ENCODE measurements at places on chromosomes 6 and 20.

- no peak for DNase-seq
Observed at GRCh38 chr6:118553132-118553531, 5.0 kb downstream of the PLN start.

DNA sequence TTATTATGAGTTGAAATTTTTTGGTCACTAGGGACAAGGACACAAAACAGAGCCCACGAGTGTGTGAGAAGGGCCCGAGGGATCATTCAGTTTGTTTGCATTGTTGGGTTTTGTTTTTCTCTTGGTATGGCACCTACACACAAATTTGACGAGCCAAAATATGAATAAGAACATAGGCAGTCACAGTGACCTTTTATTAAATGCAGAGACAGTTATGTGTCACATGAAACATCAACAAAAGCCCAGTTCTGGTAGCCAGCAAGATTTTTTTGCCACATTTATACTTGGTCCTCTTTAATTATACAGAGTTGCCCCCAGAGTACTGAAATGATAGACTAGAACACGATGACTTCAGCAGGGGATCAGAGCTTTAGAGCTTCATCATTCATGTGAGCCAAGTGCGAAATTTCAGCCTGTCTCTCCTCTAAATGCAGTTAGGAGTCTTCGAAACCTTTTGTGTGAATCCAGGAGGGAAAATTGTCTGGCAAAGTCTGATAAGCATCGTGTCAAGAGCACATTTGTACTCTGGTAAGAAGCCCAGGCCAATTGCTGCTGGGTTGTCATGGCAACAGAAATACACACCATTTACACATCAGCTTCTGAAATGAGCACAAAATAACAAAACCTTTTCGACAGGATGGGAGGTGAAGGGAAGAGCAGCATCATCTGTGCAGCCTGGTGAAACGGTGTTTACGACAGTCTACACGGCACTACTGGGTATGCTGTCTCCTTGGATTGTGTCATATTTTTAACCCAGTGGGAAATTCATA, 79.2 kb upstream of the RIPOR2 start:
- peak; percentile 87 for DNase-seq

DNA sequence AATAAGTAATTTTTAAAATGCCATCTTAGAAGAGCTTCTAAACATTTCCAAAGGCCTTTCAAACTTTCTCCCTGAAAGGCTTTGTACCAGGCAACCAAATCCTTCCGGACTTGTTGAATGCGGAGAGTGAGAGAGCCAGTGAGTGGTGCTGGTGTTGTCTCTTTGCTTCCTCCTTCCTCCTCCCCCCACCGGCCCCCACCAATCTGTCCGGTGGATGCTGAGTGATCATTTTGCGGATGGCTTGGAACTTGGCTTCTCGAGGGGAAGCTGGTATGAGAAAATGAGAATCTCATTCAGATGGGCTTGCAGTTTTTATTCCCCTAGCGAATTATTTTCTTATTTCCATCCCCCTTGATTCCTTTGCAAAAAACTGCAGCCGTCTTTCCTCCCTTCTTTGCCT, 97.3 kb downstream of the ANKRD60 start:
- DNase-seq: peak; percentile 69

- peak; percentile 66 for DNase-seq
Observed at GRCh38 chr20:49685809-49686208, 27.9 kb downstream of the B4GALT5 start.

- peak; percentile 24 for DNase-seq
Observed at GRCh38 chr6:35248300-35248699, 11.2 kb upstream of the ZNF76 start.

DNA sequence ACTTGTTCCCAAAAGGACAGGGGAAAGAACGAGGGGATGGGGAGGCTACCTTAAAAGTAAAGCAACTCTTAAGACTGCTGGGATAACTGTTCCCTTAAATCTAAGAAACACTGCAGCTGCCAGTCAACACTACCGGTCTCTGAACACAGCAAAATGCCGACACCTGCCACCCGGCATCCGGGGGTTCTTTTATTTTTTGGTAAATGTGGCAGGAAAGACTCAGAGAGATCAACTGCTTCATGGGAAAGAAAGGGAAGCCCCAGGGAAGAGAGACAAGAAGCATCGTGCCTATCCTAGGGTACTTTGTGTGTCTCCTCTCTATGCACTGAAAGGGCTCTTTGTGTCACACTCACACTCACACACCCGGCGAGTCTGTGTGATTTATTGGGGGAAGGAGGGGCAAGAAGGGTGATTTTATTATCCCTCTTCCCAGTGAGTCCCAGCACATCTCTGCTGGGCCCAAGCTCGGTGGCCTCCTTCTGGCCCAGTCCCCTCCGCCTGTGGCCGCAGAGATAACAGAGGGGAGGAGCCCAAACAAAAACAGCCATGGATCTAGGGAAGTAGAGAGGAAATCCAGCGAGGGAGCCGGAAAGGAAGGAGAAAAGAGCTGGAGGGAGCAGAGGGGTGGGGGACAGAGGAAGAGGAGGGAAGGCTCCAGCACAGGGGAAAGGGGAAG, 1.4 kb downstream of the FYN start:
- DNase-seq: peak; percentile 24

DNA sequence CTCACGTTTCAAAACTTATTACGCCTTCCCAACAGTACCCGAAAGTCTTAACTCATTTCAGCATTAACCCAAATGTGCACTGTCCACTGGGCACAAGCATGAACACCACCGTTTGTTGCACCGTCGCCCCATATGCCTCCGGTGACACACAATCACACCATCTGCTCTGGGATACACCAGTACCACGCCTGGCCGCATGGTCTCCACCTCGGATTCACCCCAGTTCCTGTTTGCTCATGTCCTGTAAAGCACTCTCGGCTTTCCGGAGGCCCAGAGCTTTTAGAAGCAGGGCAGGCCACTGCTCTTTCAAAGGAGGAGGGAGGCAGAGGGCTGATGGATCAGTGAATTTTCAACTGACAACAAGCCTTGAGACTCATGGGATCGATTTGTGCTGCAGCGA, 1570.0 kb upstream of the DEFB115 start:
- DNase-seq: no peak

GRCh38 chr6:154984146-154984545, 11.0 kb upstream of the TIAM2 start:
- peak; percentile 29 for DNase-seq

All from iris pigment epithelial cell (primary cell).